Suppressor macrophage (primary cell): ENCODE measurements at places on chromosomes 7 and 10.

DNA sequence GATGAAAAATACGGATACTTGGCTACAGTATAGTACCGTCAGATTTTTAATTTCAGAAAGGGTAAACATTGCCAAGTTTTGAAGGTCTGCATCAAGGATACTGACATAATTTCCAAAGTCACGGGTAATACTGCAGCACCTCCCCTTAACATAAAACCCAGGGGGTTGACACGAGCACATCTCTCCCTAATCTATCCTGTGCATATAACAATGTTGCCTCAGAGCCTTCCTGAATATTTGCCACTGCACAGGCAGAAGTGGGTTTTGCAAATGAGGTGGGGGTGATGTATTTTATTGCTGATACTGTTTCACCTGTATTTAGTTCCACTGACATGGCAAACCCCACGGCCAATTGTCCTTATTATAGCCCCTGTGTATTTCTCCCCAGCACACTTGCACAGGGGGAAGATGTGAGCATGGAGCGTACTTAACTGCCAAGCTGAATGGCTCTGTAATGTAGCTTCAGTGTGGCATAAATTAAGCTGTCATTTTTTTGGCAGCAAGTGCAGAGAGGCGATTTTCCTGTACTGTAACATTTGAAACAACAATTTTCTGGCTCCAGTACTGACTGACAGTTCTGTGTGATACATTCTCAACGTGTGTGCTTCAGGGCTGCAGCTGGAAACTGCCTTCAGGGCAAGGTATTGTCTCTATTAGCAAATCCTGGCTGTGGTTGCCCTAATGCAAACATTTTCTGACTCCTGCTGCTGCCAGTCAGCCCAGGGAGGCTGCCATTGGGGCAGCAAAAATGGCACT is 299.6 kb upstream of the SP4 start:
- no peak for DNase-seq

DNA sequence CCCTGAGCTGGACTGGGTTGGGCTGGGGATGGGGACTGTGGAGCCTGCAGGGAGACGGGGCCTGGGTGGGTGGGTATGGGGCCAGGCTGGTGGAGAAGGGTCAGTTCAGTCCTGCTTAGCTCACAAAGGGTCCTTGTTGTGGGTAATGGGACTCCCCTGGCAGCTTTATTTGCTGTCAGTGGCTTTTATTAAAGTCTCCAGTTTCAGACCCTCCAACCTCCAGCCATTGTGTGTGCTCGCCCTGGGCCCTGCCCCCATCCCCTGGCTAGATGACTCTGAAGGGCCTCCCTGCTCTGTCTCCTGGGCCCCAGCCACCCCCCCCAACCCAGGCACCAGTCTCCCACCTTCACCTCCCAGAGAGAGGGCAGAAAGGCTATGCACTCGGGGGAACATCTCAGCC is 44.4 kb upstream of the SLF2 start:
- DNase-seq: no peak

DNA sequence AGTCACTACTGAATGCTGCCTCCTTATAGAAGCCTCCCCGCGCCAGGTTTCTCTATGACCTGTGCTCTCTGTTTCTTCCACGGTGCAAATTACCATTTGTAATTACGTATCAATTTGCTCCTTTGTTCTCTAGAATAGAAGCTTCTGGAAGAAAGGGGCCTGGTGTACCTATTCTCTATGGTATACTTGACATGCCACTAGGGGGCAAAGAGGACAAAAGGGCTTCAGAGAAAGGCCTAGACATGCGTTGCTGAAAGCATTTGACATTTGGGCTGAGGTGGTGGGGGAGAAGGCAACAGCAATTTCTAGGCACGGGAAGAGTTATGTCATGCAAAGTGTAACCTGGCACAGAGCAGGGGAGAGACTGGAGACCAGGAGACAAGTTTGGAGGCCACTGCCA is 148.7 kb downstream of the WDR11 start:
- DNase-seq: no peak

- DNase-seq: peak; percentile 49
These were observed 60.4 kb downstream of the ADD3 start for GRCh38 chr10:110067960-110068770.

GRCh38 chr7:48040944-48041652 is 5.8 kb downstream of the C7orf57 start:
- DNase-seq: no peak

DNA sequence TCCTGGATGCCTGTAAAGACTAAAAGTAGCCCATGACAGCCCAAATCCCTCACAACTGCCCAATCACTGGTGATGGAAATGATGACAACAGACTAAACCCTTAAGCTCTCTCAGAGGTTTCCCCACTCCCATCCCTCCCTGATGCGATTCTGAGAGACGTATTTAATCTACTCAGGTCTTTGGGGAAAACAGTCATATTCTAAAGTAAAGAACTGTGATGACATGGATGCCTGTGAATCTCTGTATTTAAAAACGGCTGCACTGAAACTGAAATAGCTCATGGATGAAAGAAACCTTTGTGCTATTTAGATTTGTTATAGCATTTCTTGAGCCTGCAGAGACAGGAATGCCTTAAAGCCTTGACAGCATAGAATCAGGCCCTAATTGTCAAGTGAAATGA is 28.5 kb downstream of the VPS41 start:
- no peak for DNase-seq

DNA sequence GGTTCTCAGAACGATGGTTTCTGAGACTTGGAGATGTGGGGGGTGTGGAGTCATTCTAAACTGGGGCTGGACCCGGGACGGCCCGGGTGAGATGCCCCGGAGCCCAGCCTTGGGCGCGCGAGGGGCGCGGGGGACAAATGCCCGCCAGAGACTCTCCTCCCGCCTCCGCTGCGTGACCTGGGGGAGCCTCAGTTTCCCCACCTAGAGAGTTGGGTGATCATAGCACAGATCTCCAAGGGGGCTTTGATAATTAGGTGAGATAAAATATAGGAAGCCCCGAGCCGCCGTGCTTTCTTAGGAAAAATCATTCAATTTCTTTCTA is 658 bp upstream of the FZD8 start:
- no peak for DNase-seq

- no peak for DNase-seq
These were observed 167.4 kb downstream of the ARHGAP21 start for GRCh38 chr10:24556126-24556749.

GRCh38 chr10:37821237-37821636 is 36.2 kb downstream of the ZNF248 start:
- no peak for DNase-seq

- peak; percentile 95 for DNase-seq
These were observed 2.2 kb upstream of the RBM17 start for GRCh38 chr10:6086375-6087233.

DNA sequence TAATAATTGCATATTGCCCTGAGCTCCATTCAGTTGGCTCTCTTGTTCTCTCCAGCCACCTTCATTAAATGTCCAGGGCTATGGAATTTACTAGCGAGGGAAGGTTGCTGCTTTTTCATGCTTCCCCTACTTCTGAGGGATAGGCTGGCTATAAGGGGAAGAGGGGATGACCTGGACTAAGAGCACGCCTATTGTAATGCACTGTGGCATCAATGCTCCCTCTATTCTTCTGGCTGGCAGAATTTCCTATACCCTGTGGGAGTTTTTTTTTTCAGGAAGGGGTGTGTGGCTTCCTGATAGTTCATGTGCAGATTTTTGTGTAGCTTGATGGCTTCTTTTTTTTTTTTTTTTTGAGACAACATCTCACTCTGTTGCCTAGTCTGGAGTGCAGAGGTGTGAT is 155.8 kb downstream of the SND1 start:
- DNase-seq: no peak

GRCh38 chr10:75955973-75956502 is 524.6 kb downstream of the LRMDA start:
- peak; percentile 73 for DNase-seq

DNA sequence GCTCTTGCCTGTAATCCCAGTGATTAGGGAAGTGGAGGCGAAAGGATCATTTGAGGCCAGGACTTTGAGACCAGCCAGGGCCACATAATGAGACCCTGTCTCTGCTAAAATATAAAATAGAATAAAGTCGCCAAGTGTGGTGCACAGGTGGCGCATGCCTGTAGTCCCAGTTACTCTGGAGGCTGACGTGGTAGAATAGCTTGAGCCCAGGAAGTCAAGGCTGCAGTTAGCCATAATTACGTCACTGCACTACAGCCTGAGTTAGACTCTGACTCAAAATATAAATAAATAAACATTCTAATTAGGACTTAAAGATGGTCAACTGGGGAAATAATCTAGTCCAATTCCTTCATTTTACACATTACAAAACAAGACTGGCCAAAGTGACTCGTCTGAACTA is 768 bp downstream of the CHCHD2 start:
- DNase-seq: peak; percentile 31

- DNase-seq: peak; percentile 86
These were observed 34.2 kb downstream of the CAMK2B start for GRCh38 chr7:44291066-44291732.

DNA sequence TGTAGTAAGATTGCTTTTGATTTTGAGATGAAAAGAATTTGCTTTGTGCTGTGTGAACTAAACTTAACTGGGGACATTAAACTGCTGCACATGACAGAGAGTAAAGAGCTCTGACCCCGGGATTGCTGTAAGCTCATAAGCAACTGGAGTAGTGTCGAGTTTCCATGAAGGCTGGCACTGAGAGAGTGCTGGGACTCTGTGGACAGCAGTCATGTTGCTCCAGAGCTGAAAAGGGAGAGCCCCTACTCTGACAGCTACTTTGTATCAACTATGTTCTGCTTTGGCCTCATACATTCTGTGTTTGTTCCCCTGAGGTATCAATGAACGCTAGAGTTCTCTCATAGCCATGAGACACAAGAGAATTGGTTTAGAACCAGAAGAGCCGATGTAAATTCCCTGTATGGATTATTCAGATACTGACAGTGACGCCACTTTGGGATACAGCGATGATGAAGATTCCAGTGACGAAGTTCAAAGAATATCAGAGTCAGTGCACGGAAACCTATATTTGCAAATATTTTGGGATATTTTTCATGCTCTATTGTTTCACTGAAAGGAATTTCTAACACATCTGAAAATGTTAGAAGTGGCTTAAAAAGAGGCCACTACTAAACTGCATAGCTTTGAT is 185.9 kb upstream of the DKK1 start:
- DNase-seq: no peak

DNA sequence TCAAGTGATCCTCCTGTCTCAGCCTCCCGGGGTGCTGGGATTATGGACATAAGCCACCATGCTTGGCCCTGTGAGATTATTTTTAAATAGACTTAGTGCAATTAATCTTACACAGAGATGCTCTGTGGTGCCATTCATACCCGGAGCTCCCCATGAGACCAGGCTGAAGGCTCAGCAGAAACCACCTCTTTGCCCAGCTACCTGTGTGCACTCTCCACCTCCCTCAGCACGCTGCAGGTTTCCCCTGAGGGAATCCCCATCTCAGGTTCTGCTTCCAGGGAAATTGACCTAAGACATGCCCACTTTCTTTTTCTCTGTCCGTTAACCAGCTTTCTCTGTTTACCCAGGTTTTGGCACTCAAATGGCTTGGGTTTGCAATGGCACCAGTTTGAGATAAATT is 260.5 kb downstream of the SFMBT2 start:
- DNase-seq: no peak

GRCh38 chr10:29397221-29397620 is 108.4 kb downstream of the LYZL1 start:
- no peak for DNase-seq

- DNase-seq: peak; percentile 81
These were observed 12.7 kb upstream of the SDHAF3 start for GRCh38 chr7:97104719-97105238.

DNA sequence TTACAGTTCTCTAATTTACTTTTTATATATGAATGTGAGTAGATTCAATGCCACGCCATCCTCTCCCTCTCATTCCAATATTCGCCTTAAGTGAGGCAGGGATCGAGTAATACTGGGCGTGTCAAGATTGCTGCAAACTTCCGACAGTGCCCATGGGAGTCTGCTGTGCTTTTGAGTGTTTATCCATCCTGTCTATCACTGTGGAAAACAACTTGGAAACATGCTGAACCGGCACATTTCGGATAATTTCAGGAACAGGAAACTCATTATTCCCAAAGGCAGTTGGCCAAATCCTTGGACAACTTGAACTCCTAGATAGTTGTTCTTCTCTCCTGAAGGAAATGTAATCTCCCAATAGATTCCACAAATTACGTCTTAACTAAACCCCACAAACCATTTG is 28.5 kb downstream of the PIP4K2A start:
- DNase-seq: no peak

DNA sequence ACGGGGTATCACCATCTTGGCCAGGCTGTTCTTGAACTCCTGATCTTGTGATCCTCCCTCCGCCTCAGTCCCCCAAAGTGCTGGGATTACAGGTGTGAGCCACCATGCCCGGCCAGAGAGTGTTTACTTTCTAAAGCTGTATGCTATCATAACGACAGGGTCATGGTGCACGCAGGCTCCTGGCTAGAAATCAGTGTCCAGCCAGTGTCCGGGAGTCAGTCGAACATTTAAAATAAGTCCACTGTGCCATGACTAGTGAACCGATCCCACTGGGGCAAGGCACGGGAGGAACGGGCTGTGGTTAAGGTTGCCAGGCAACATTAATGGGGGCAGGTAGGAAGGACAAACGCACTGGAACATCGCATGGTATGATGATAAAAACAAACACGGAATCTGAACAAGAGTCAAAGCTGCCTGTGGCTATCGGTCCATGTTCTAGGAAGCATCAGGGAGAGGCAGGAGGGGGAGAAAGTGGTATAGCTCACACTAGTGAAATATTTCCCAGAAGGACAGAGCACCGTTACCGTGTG is 89.0 kb upstream of the SEPHS1 start:
- DNase-seq: no peak

- no peak for DNase-seq
These were observed 18.4 kb downstream of the FAM53B start for GRCh38 chr10:124725791-124726190.

DNA sequence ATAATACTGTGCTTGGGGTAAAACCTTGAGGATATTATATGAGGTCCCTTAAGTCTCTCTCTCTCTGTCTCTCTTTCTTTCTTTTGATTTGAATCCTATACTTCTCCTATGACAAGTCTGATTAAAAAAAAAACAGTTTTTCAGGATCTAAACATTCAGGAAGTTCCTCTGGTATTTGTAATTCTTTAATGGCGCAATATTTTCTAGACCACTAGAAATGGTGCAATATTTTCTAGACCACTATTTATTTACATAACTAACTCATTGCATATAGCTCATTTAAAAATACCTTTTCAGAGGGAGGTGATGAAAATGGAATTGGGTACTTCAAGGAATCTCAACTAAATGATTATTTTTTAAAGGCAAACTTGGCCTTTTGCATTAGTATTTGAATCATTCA is 1235.3 kb downstream of the GATA3 start:
- peak; percentile 62 for DNase-seq

GRCh38 chr10:90193240-90193985 is 492.0 kb downstream of the KIF20B start:
- no peak for DNase-seq

- DNase-seq: no peak
These were observed 123.3 kb downstream of the TWIST1 start for GRCh38 chr7:18993933-18994668.
